HCT116 (cell line): ENCODE measurements at places on chromosomes 6 and 20.

- DNase-seq, result no peak
These were observed 6.2 kb downstream of the NCOA5 start for GRCh38 chr20:46083531-46084061.

GRCh38 chr6:33779895-33780294 is 9.0 kb downstream of the LEMD2 start:
- DNase-seq, result no peak

- no peak for DNase-seq
These were observed at the start of gene PXDC1 for GRCh38 chr6:3751077-3751729. Gene PXDC1, minus strand, starts transcription at chr6:3751713. Its CDS starts 182 bp downstream, at chr6:3751531.

DNA sequence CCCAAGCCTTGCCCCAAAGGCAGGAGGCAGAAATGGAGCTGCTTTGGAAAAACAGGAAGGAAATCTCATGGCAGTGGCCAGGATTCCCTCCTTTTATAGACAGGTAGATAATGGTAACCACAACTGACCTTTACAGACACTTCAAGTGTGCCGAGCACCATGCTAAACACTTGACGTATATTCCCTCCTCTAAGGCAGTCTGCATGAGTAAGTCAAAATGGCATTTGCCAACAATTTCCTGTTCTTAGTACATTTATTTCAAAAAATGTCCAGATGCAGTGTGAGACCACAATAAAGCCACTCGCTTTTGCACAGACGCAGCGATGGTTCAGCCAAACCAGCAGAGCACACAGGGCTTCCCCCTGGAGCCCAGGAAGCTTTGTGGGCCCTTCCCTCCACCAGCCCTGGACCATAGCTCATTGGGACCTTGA is 16.5 kb upstream of the GPR6 start:
- peak; percentile 76 for DNase-seq

DNA sequence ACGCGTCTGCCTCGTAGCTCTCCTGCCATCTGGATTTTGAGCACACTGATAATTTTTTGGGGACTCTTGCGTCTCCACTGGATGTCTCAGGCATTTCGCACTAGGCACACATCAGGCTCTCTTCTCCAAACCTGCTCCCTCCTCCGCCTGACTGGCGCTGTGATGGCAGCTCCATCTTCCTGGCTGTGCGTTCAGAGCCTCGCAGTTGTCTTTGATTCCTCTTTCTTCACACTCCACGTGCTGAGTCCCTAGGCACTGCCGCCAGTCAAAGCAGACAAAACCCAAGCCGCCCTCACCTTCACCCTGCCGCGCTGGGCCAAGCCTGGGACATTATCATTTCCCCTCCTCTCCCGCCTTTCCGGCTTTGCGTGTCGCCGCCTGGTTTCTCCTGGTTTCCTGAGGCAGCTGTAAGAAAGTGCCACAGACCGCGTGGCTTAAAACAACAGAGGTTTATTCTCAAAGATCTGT is 778 bp downstream of the PSMG4 start:
- no peak for DNase-seq

GRCh38 chr6:41427642-41428335 is 92.4 kb downstream of the NCR2 start:
- DNase-seq, result no peak

DNA sequence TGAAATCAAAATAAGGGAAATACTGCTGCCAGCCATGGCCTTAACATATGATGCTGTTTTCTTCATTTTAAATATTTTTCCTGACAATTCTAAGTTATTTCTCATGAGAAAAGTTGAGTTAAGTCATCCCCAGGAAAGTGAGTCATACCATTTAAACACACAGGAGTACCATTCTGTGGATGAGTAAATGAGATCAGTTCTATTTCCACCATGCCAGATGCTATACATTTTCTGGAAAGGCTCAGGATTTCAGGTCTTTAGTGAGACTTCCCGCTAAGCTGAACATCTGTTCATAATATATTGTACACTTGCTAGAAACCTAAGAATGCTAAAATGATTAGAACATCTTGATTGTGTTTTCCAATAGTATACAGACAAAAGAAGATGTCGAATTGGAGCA is 256.2 kb upstream of the MANEA start:
- no peak for DNase-seq

DNA sequence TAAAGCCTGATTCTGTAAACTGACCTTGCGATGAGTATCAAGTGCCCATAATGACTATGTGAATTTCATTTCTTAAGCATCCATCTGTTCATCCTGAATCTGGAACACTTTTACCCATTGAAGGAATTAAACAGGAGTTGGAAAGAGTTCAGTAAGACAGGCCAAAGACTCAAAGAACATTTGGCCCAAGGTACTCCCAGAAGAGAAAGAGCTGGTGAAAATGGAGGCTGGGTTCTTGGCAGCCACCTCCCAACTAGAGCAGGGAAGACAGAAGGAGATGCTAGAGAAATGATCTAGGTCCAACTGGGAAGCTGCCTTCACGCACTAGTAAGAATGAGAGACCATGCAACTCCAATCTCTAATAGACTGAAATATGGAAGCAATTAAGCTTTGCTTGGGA is 290.8 kb upstream of the RNF24 start:
- DNase-seq, result no peak

DNA sequence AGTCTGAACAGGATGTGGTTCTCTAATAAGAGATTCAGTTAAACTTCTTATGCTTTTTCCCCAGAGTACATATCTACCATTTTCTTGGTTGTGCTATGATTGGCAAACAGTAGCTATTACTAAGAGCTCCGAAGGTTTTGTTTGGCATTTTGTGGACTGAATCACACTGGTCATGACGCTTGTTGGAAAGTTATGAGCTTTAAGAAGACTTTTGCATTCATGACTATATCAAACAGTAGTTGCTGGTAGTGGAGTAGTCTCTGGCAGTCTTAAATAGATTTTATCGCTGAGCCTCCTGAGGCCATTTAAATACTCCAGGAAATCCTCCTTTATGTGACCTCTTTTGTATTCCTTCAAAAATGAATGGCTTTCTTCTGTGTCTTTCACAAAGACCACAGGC is 40.8 kb downstream of the CCDC170 start:
- no peak for DNase-seq

- no peak for DNase-seq
These were observed 16.8 kb downstream of the PGM3 start for GRCh38 chr6:83176246-83176645.
